Kidney (tissue), 22 donors: ENCODE measurements at places on chromosomes 7 and 10. TPM values are rescaled to one million over a fixed set of nuclear protein-coding genes. Genes with fewer than 3 reads are reported as not detected.

DNA sequence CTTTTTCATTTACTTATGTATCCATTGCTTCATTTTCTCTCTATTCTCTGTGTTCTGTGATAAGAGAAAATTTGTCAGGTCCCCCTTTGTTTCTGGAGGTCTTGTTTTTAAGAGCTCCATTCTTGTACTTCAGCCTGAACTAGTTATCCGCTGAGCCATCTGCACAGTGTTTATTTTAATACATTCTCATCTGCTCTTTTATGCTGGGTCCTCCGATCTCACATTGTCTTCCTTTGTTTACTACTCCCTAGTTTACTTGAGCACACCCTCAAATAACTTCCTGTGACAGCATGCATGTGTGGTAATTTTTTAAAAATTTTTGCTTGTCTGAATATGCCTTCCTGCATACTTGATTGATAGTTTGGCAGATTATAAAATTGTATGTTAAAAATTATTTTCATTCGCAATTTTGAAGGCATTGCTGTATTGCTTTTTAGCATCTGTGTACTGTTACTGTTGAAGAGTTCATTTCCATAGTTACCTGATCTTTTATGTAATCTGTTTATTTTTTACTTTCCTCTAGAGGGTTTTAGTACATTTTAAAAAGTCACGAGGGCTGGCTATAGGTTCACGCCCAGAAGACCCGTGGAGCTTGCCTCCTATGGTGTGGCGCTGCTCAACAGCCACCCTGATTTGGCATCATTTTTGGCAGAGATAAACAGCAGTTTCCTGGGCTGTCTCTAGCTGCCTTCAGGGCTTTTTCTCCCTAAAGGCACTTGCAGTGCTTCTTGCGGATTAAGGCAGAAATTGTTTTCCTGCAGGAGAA lies 31.9 kb downstream of the RSBN1L start:
- no peaks in the 10 kb centered on the region for H3K36me3 ChIP-seq
- peaks cover 4% of the 10 kb centered on the region for H3K4me1 ChIP-seq
- no peak overlapping the region for H3K27ac ChIP-seq
- H3K27me3 ChIP-seq = no peaks in the 10 kb centered on the region
- H3K4me3 ChIP-seq = no peak overlapping the region

- DNase-seq = no peak
- H3K4me3 ChIP-seq = no peak overlapping the region
- no peaks in the 10 kb centered on the region for H3K36me3 ChIP-seq
- H3K27ac ChIP-seq = no peak overlapping the region
- H3K27me3 ChIP-seq = no peaks in the 10 kb centered on the region
Measured at GRCh38 chr7:17632384-17632783, 307.9 kb downstream of the SNX13 start.

DNA sequence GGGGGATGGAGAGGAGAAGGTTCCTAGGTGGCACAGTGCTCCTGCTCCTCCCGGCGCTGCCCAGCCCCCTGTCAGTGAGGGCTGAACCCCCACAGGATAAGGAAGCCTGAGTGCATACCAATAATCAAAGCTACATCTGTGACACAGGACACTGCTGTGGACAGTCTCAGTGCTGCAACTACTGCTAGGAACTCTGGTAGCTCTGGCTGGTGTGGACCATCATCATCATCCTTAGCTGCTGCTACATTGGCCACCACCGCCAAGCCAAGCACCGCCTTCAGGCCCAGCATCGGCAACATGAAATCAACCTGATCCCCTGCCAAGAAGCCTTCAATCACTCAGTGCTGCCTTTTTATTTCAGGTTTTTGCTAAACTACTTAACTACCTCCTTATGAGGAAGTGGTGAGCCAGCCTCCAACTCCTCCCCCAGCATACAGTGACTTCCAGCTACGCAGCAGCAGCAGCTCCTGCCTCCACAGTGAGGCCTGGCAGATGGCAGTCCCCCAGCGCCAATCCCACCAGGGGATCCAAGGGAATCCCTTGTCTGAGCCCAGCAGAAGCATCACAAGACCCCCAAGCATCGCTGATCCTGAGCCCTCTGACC lies 32.1 kb upstream of the SLC26A4 start:
- no peaks in the 10 kb centered on the region for H3K36me3 ChIP-seq
- no peak overlapping the region for H3K27ac ChIP-seq
- H3K4me3 ChIP-seq = no peak overlapping the region
- H3K4me1 ChIP-seq = no peaks in the 10 kb centered on the region

ASZ1 gene
- not detected for total RNA-seq

NUDT13 gene
- total RNA-seq = 3.3 TPM

UMAD1 gene
- total RNA-seq = 18.0 TPM
